Upper lobe of right lung (tissue), 1 donor: ENCODE measurements at places on chromosomes 13 and 19. TPM values are rescaled to one million over a fixed set of nuclear protein-coding genes. Genes with fewer than 3 reads are reported as not detected.

- peaks cover 56% of the 10 kb centered on the region for H3K4me1 ChIP-seq
- H3K36me3 ChIP-seq, result no peaks in the 10 kb centered on the region
- no peak overlapping the region for H3K4me3 ChIP-seq
These were observed 10.3 kb downstream of the IER2 start for GRCh38 chr19:13160557-13160956.

STOML3 gene
- not detected for total RNA-seq

DNA sequence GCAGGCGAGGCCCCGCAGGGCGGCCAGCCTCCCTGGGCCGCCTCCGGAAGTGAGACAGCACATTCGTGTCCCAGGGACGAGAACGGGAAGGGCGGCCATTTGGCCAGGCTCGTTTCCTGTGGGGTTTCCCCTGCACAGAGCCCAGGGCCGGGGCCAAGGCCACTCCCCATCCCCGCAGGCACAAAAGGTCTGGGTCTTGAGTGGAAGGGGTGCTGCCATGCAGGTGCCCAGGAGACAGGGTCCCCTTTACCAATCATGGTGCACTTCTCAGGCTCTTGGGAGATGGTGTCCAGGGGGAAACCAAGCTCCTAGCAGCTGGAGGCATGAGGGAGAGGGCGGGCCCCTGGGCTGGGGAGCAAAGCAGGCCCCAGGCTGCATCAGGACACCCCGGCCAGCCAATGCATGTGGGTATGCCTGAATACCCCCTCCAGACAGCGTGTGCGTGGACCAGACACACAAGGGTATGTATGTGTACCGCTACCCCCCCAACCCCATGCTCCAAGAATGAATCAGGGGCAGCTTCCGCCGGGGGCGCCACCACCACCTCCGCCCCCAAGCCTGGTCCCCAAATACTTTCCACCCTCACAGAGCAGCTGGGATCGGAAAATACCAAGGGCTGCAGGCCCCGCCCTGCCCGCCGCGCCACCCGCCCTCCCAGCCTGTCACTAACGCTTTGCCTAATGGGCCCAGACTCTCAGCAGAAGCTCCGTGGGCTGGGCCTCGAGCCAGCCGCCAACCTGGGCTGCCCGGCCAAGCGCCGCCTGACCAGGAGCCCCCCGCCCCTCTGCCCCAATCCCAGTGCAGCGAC, 37.6 kb upstream of the NANOS3 start:
- peaks cover 64% of the 10 kb centered on the region for H3K4me1 ChIP-seq
- H3K36me3 ChIP-seq, result peaks cover 32% of the 10 kb centered on the region
- H3K27me3 ChIP-seq, result no peaks in the 10 kb centered on the region
- peak; percentile 93 for DNase-seq
- peak overlapping the region; percentile 85 for H3K4me3 ChIP-seq
- H3K27ac ChIP-seq, result peak overlapping the region; percentile 100

DNA sequence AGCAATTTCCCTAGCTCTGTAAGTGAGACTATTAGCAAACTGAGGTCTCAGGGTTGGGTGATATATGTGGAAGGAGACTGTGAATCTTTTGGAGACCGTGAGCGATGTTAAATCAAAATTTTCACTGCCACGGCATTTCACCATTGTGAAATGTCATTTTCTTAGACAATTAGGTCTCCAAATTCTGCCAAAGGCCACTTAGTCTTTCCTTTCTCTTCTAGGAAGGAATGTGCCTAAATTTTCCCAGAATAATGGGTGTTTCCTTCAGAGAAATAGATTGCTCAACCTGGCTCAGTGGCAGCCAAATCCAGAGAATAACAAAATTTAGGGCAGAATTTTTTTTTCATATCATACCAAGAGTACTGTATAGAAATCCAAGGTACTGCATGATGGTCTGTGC, 64.5 kb upstream of the SCEL start:
- H3K4me3 ChIP-seq, result no peak overlapping the region
- no peaks in the 10 kb centered on the region for H3K4me1 ChIP-seq
- no peak overlapping the region for H3K27ac ChIP-seq
- DNase-seq, result no peak

DNA sequence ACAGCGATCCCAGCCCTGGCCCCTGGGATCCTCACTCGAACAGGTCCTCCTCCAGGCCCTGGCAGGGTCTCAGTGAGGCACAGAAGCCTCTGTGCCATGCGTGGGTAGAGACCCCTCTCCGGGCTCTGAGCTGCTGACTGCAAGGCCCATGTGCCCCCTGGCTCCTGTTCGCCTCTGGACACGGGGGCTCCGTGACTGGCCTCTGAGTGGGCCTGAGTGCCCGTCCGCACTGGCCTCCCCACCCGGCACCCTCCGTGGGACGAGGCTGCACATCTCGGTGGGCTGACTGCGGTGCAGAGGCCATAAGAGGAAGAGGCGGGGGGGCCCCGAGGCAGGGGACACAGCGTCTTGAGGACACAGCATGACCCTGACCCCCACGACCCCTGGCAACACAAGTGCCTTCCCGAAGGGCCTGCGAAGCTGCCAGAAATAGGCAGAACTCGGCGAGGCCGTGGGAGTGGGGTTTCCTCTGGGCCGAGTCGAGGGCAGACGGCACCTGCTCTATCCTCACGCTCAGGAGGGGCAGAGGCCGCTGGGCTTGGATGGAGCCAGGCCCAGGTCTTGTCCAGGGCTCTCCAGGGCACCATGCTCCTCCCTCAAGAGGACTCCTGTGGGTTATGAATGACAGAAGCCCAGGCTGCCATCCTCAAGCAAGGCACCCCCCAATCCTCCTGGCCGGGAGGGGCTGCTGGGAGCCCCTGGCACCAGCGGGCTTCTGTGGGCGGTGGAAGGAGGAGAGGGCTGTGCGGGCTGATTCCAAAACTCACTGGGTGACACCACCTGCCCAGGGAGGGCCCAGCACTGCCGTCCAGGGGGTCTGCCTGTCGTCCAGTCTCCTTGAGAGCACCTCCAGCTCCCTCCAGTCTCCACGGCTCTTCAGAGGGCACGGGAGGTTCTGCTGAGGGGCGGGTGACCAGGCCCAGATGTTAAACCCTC, 52.6 kb downstream of the RASA3 start:
- no peaks in the 10 kb centered on the region for H3K36me3 ChIP-seq
- H3K4me1 ChIP-seq, result peaks cover 8% of the 10 kb centered on the region
- DNase-seq, result peak; percentile 62
- H3K27me3 ChIP-seq, result no peaks in the 10 kb centered on the region
- no peak overlapping the region for H3K27ac ChIP-seq

DNA sequence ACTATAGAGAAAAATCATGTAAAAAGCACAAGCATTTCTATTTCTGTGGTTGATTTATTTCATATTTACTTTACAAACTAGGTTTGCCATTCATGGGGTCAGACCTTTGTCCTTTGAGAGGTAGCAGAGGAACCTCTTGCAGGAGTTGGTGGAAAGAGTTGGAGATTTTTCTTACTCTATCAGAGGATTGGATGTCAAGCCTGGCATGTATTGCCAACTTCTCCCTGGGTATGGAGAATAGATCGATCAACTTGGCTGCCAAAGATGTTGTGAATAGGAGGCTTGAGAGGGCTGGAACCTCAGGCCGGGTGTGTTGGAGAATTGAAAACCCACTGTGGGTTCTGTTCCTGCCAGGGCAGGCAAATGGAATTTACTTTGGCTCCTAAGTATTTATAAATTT, 81.2 kb downstream of the WDFY2 start:
- H3K27me3 ChIP-seq, result no peaks in the 10 kb centered on the region
- no peak overlapping the region for H3K4me3 ChIP-seq
- H3K4me1 ChIP-seq, result no peaks in the 10 kb centered on the region
- H3K27ac ChIP-seq, result no peak overlapping the region
- no peak for DNase-seq

- peaks cover 26% of the 10 kb centered on the region for H3K4me1 ChIP-seq
- H3K27me3 ChIP-seq, result no peaks in the 10 kb centered on the region
- no peak for DNase-seq
- no peak overlapping the region for H3K27ac ChIP-seq
These were observed 53.8 kb upstream of the RCBTB2 start for GRCh38 chr13:48586591-48587103.

DNA sequence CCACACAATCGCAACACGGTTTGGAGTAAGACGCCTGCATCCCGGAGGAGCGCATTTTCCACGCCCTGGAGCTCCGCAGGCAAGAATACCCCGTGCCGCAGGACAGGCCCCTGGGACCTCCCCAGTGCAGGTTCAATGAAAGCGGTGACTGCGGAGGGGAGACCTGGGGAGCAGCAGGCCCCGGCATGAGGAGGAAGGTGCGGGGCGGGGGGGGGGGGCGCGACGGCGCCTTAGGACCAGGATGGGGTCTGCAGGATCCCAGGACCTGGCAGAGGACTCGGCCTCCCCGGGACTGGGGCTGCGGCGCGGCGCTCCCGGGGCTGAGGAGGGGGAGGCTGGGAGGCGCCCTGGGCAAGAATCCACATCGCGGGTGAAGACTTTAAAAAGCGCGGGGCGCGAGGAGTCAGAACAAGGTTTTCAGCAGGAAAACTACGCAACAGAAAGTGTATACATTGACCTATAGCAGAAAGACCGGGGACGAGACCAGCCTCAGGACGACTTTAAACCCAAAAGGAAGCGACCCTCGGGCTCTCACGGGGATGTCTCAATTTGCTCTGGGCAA, 432 bp downstream of the ZNF611 start:
- no peak for DNase-seq
- peak overlapping the region; percentile 85 for H3K4me3 ChIP-seq
- H3K36me3 ChIP-seq, result no peaks in the 10 kb centered on the region
- H3K4me1 ChIP-seq, result no peaks in the 10 kb centered on the region
- H3K27me3 ChIP-seq, result no peaks in the 10 kb centered on the region

KLK8 gene
- not detected for total RNA-seq

SBK2 gene
- total RNA-seq, result not detected

- peak overlapping the region; percentile 12 for H3K4me3 ChIP-seq
- peaks cover 17% of the 10 kb centered on the region for H3K4me1 ChIP-seq
- H3K36me3 ChIP-seq, result no peaks in the 10 kb centered on the region
- no peaks in the 10 kb centered on the region for H3K27me3 ChIP-seq
These were observed 68.4 kb upstream of the TM9SF2 start for GRCh38 chr13:99432609-99433542.

GRCh38 chr13:74070065-74070464, 64.1 kb downstream of the KLF12 start:
- no peak for DNase-seq
- no peak overlapping the region for H3K4me3 ChIP-seq
- no peaks in the 10 kb centered on the region for H3K36me3 ChIP-seq
- peaks cover 4% of the 10 kb centered on the region for H3K4me1 ChIP-seq

ZBTB32 gene
- 0.23 TPM for total RNA-seq

GRCh38 chr13:52461265-52461664, 6.0 kb downstream of the CKAP2 start:
- DNase-seq, result no peak
- H3K4me3 ChIP-seq, result no peak overlapping the region
- H3K36me3 ChIP-seq, result peaks cover 35% of the 10 kb centered on the region
- H3K4me1 ChIP-seq, result peaks cover 3% of the 10 kb centered on the region
- H3K27me3 ChIP-seq, result no peaks in the 10 kb centered on the region
- H3K27ac ChIP-seq, result no peak overlapping the region

KIR2DL1 gene
- total RNA-seq, result 0.58 TPM

TRPM4 gene
- total RNA-seq, result 44.3 TPM

- H3K4me3 ChIP-seq, result no peak overlapping the region
- no peak overlapping the region for H3K27ac ChIP-seq
- no peaks in the 10 kb centered on the region for H3K36me3 ChIP-seq
- no peaks in the 10 kb centered on the region for H3K4me1 ChIP-seq
- no peak for DNase-seq
These were observed 26.6 kb upstream of the CALM3 start for GRCh38 chr19:46574533-46574932.

SELENOV gene
- not detected for total RNA-seq

DNA sequence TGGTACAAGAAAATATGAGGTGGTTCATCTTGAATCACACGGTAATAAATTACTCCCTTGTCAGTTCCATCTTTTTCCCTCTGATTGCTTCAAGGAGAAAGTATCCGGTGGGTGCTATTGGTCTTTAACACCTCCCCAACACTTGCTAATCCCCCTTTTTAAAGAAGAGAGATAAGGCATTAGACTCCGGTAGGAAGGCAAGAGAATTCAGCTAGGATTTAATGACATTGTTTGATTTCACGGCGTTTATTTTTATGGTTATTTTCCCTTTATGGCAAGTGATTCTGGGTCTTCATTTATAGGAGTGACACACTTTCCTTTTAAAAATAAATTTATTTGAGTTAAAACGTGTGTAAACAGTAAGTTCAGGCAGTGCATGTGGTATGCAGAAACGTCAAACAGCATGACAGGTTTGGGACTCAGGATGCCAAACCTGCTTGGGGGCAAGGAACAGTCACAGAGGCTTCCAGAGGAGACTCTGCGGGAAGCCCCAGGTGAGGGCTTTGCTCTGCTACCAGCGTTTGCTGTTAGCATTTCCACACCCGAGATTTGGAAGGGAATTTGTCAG, 36.5 kb downstream of the TSHZ3 start:
- H3K36me3 ChIP-seq, result no peaks in the 10 kb centered on the region
- no peaks in the 10 kb centered on the region for H3K27me3 ChIP-seq
- H3K4me3 ChIP-seq, result no peak overlapping the region
- no peak for DNase-seq

DNA sequence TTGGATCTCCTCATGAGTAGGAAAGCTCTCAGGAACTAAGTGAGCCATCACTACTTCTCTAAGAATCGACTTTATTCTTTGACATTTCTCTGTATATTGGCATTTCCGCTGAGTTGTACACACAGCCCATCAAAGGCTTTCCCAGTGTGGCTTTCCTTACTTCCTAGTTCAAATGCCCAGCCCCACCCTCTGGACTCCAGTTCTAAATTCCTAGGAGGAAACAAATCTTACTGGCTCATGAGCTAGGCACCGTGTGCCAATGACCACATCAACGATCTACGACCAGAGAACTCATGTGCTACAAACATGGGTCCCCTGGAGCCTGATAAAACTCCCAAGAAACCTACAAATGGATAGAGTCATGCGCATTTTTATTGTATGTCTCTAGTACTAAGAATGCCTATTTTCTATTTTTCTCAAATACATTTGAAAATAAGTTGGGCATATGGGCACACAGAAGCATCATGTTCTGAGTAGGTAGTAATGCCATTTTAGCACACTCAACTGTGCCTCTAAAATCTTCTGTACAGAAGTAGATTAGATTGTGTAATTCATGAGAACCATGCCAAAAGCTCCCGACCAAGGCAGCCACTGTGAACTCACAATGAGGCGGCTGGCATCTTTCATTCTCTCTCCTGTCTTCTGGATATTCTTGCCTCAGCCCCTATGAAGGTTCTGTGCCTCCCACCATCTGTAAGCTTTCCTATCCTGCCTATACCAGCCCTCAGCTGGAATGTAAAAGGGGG, 10.5 kb upstream of the RAP2A start:
- no peak overlapping the region for H3K4me3 ChIP-seq
- no peak overlapping the region for H3K27ac ChIP-seq
- no peaks in the 10 kb centered on the region for H3K27me3 ChIP-seq
- no peaks in the 10 kb centered on the region for H3K4me1 ChIP-seq
- DNase-seq, result no peak
- no peaks in the 10 kb centered on the region for H3K36me3 ChIP-seq

MBD3L3 gene
- total RNA-seq, result not detected

CNN1 gene
- total RNA-seq, result 27.3 TPM

GRCh38 chr13:83794583-83794982, 87.7 kb downstream of the SLITRK1 start:
- H3K4me3 ChIP-seq, result no peak overlapping the region
- H3K4me1 ChIP-seq, result no peaks in the 10 kb centered on the region
- H3K36me3 ChIP-seq, result no peaks in the 10 kb centered on the region
- no peaks in the 10 kb centered on the region for H3K27me3 ChIP-seq
- no peak overlapping the region for H3K27ac ChIP-seq
- DNase-seq, result no peak

LILRA5 gene
- 13.5 TPM for total RNA-seq

KCTD12 gene
- 152 TPM for total RNA-seq
